ENCODE measurements at places on chromosomes 7 and 10.
A peak's percentile ranks its signal among the peaks of the same experiment; 100 is the strongest.

DNA sequence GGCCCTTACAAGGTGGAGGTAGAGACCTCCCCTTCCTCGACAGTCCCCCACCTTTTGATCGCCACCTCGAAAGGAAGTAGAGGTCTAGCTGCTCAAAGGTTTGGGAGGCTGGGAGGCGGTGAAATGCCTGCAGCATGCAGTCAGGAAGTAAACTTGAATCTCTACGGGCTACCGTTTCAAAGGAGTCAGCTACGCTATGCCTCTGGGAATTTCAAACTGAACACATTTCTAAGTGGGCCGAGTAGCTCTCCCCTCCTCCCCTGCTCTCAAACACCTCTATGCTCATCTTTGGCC lies 68.0 kb downstream of the CXCL12 start:
- no peak for DNase-seq

DNA sequence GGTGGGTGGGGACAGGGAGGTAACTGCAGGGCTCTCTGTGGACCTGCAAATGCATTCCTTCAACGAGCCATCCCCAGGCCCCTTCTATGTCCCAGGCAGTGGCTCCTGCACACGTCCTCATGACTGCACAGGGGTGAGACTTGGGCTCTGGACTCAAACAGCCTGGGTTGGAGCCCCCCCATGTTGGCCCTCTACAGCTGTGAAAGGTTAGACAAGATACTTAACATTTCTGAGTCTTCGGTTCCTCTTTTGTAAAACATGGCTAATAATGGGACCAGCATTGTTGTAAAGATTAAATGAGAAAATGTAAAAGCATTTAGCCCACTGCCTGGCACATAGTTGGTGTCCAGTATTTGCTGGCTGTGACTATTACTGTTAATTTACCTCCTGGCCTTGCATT lies 41.8 kb downstream of the CHST3 start:
- DNase-seq, result no peak

- DNase-seq, result no peak
Measured at GRCh38 chr7:44622342-44623151, 16.1 kb downstream of the OGDH start.

DNA sequence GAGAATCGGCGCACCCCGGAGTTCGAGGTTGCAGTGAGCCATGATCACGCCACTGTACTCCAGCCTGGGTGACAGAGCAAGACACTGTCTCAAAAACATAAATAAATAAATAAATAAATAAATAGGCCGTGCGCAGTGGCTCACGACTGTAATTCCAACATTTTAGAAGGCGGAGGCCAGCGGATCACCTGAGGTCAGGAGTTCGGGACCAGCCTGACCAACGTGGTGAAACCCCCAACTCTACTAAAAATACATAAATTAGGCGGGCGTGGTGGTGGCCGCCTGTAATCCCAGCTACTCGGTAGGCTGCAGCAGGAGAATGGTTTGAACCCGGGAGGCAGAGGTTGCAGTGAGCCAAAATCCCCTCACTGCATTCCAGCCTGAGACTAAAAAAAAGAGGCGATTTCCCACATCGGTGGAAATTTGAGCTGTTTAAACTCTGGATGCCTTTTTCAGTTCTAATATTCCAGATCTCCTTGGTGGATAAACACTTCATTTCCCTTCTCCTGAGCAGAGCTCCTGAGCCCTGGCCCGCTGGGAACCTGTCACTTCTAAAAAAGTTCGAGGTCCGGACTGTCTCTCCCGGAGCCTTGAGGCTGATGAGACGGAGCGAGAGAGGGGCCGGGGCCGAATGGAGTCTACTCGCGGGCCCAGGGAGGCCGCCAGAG lies 2.0 kb upstream of the NFKB2 start:
- no peak for DNase-seq

DNA sequence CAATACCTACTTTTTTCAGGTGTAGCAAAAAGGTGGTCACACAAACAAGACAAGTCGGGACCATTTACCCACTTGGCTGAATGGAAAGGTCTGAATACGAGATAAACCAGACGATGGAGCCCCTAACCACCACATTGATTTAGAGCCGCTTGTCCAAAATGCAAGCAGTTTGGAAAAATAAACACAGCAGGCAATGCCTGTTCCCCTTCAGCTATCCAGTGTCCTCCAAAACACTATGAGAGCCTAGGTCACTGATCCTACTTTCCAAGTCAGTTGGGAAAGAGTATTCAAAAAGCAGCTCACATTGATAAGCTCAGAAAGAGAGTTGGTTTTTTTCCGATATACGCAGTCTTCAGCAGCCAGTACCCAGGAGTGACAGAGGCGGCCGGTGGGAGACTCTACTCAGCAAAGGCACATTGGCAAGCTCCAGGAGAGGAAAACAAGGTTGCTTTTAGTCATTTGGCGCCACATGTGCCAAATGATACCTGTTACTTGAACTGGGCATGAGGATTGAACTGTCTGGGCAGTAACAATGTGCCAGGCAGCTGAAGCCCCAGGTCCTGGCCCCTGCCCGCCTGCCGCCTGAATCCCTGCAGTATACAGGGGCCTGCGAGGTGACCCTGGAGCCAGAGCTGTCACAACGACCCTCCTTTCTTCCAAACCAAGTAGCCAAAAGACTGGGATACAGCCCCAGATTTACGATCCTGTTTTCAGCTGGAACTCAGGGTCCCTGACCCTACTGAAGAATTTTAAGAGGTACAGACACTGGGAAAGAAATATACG lies 109.8 kb downstream of the PIP4K2A start:
- no peak for DNase-seq

DNA sequence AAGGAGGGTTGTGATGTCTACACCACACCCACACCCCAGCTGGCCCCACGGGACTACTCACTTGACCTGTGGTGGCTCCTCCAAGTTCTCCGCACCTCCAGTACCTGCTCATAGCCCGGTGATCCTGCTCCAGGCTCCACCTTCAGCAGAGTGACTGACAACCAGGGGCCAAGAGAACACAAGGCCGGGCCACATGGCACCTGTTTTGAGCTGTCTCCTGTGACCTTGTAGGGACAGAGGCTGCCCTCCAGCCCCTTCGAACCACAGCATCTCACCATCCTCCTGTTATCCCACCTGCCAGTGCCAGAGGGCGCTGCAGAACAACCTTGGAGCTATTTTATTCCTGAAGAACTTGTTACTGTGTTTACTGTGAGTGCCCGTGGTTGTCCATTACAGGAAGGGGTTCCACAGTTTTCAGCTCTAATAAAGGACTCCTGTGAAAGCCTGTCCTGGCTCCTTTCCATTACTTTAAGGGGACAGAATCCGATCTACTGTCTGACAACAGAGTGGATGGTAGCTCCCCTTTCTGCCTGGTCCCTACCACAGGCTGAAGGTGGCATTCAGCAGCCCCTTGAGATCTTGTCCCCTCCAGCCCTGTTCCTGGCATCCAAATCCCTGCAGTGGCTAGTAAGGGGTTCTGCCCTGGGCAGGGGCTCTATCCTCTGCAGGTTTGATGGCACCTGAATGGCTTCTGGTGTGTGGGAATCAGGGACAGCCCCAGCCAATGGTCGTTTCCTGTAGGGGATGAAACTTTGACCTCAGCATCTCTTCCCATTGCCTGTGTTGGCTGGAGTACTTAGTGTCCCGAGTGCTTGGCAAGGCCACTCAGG lies 50.8 kb downstream of the C10orf120 start:
- DNase-seq, result peak; percentile 36

DNA sequence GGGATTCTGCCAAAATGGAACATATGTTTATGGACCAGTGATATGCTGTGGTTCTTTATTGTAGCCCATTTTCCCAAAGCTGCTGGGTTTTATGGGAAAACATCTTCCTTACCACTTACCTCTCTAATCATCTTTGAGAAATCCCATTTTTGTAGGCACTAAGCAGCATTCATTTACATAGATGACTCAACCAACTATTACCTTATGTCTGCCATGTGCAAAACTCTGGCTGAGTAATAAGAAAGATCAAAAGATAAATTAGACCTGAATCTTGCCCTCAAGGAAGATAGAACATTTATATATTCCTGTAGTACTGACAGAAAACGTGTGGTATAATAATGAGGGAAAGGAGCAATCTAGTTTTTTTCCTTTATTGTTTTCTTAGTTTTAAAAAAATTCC lies 24.3 kb downstream of the CBLL1 start:
- DNase-seq, result no peak
